ENCODE measurements at places on chromosomes 7 and 10. TPM values are rescaled to one million over a fixed set of nuclear protein-coding genes. Genes with fewer than 3 reads are reported as not detected.

Gene SLC29A4
- 0.42 TPM for total RNA-seq

DNA sequence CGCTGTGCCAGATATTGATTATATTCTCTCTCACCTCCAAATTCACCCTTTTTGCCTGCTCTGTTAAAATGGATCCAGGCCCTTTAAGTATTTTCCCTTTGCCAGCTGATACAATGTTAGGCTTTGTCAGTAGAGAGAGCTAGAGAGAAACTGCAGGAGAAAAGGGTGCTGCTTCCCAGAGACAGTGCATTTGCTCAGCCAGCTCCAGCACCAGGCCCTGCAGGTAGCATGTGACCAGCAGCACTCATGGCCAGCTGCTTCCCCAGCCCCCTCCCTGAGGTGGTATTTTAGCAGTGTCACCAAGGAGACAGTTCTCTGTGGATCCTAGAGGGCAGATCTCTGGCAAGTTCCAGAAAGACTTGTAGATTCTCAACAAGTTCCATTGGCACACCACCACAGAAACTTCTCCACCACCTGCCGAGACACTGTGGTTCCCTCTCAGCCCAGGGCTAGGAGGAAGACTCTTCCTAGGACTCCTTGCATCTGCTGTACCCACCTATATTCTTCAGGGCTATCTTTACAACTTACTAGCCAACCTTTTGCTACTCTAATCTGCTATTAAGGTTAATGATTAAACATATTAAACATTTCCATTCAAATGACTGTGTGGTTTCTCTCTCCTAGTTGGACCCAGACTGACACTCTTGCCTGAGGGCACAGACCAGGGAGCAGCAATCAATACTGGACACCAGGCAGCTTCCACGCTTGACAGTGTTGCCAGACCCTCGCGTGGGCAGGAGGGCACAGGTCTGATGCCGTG, 35.6 kb upstream of the ADAM12 start:
- no peak for DNase-seq

- DNase-seq: no peak
Measured at GRCh38 chr10:49633327-49634068, 19.7 kb downstream of the CHAT start.

DNA sequence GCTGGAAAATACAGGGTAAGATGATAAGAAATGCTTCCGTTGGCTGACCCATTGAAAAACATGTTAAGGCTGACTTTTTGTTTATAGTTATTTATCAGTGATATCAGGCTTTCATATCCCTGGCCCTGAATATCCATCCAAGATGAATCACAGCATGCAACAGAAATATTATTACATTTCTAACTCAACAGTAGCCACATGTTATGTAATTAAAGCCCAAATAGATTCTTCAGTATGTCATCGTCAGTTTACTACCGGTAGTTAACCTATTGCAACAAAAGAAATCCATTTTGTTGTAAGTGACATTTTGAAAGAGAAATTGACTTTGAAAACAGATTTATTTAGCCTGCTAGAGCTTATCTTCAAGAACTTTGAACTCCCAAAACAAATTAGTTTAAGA, 354.1 kb upstream of the CELF2 start:
- no peak for DNase-seq

- DNase-seq: peak; percentile 26
Measured at GRCh38 chr7:103811997-103812396, 177.5 kb downstream of the RELN start.

DNA sequence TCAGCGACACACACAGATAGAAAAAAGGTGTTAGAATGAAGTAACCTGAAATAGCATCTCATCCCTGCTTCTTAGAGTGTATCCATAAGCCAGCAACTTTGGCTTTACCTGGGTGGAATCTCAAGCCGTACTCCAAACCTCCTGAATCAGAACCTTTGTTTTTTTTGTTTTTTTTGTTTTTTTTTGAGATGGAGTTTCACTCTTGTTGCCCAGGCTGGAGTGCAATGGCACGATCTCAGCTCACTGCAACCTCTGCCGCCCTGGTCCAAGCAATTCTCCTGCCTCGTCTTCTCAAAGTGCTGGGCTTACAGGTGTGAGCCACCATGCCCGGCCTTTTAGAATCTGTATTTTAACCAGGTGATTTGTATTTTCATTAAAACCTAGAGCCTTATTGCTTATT, 9.0 kb downstream of the NRBF2 start:
- no peak for DNase-seq

DNA sequence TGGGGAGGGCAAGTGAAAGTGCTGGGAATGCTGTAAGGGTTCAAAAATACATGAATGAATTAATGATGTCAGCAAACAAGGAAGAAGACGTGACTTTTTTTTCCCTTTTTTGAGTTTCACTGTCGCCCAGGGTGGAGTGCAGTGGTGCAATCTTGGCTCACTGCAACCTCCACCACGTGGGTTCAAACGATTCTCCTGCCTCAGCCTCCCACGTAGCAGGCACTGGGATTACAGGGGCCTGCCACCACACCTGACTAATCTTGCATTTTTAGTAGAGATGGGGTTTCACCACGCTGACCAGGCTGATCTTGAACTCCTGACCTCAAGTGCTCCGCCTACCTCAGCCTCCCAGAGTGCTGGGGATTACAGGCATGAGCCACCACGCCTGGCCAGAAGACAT, 30.0 kb downstream of the DENND10 start:
- DNase-seq: no peak

GRCh38 chr7:47601119-47601880, 19.4 kb upstream of the TNS3 start:
- DNase-seq: no peak

GRCh38 chr7:29564496-29565223, 1.0 kb downstream of the PRR15 start:
- peak; percentile 21 for DNase-seq

- no peak for DNase-seq
Measured at GRCh38 chr10:77666821-77667220, 29.2 kb upstream of the KCNMA1 start.

- no peak for DNase-seq
Measured at GRCh38 chr7:50693455-50694130, 89.1 kb downstream of the GRB10 start.

DNA sequence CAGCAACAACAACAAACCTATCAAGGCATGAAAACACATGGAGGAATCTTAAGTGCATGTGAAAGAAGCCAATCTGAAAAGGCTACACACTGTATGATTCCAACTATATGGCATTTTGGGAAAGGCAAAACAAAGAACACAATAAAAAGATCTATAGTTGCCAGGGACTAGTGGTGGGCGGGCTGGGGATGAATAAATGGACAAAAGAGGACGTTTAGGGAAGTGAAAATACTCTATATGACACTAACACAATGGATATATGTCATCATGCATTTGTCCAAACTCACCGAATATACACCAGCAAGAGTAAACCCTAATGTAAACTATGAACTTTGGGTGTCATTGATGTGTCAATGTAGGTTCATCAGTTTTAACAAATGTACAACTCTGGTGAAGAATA, 89.1 kb downstream of the SEMA3E start:
- DNase-seq: no peak

DNA sequence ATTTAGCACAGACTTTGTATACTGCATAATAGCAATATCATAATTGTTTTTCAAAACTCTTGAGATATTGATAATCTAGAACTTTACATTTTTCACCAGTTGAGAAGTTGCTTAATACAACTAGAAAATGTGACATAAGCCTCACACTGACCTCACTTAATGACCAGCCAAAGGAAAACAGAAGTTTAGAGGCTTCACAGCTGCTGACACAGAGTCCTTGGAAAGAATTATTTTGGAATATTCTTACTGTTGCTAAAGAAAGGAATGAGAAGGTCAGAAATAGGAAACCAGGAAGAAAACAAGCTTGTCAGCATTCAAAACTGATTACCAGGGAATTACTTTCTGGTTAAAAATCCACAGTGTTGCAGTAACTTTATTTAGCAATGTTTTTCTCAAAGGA, 35.5 kb upstream of the WASL start:
- DNase-seq: no peak

GRCh38 chr10:123470336-123470921, 195.7 kb upstream of the GPR26 start:
- no peak for DNase-seq

GRCh38 chr10:20017961-20018360, 201.7 kb downstream of the PLXDC2 start:
- DNase-seq: no peak

DNA sequence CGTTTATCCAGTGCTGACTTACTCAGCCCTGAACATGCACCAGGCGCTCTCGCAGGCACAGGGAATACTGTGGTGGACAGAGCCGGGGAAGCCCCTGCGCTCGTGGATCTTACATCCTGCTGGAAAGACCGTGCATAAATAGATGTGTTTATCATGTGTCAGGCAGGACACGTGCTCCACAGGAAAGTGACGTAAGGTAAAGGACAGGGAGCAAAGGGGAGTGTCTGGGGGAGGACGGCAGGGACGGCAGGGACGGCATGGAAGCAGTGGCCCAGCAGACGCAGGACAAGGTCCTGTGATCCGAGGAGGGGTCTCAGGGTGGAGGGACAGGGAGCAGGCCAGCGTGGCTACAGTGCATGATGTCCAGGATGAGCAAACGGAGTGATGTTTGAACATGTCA, 410.5 kb downstream of the PAXIP1 start:
- no peak for DNase-seq
